ENCODE measurements at places on chromosomes 3 and 15. TPM values are rescaled to one million over a fixed set of nuclear protein-coding genes. Genes with fewer than 3 reads are reported as not detected.

- DNase-seq = no peak
These were observed 255.0 kb upstream of the ROPN1 start for GRCh38 chr3:124246949-124247348.

DNA sequence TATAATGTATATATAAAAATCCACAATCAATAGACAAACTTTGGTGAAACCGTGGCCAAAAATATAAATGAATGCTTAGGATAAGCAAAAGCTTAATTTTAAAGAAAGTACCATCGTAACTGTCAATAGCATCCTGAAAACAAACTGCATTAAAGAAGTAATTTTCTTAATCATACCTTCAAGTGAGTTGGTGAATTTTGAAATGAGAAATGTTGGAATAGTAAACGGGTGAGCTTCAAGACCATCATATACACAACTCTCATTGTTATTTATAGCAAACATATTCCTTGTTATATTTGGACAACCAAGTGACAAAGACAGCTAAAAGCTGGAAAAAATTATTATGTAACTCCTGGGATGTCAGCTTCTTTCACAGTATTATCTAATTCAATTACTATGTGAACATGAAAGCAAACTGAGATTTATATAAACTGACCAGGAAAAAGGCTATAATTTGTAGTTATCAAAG, 3.7 kb downstream of the DAZL start:
- no peak for DNase-seq

- DNase-seq = no peak
These were observed 6.1 kb upstream of the PCSK6 start for GRCh38 chr15:101495334-101496197.

DNA sequence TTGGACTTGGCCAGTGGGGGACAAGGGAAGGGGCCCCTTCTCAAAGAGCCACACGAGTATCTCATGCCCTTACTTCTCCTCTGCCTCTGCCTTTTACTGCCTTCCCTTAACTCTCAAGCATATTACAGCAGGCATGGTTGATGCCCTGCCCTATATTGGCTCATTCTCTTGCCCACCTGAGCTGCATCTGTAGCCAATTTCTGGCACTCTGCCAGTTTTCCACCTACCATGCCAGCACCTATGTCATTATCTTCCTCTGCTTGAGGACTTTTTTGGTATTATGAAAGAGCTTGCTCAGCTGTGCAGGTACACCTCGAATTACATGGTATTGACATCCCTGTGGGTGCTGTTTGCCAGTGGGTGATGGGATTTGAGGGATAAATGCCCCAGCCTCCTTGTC, 181.8 kb downstream of the OXSM start:
- DNase-seq = no peak

DNA sequence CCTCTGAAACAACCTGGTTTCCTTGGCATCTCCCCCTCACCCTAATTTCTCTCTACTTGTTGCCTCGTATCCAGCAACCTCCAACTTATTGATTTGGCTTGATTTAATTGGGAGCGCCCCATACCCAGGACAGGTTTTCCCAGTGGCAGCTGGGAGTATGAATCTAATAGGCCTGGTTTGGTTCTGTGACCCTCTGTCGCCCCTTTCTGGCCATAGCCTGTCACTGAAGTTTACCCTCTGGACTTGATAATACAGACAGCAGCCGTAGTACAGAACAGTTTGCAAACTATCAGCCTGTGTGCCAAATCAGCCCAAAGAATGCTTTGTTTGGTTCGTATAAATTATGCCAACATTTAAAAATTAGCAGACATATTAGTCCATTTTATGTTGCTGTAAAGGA, 525.1 kb upstream of the GOLIM4 start:
- DNase-seq = peak; percentile 64

DNA sequence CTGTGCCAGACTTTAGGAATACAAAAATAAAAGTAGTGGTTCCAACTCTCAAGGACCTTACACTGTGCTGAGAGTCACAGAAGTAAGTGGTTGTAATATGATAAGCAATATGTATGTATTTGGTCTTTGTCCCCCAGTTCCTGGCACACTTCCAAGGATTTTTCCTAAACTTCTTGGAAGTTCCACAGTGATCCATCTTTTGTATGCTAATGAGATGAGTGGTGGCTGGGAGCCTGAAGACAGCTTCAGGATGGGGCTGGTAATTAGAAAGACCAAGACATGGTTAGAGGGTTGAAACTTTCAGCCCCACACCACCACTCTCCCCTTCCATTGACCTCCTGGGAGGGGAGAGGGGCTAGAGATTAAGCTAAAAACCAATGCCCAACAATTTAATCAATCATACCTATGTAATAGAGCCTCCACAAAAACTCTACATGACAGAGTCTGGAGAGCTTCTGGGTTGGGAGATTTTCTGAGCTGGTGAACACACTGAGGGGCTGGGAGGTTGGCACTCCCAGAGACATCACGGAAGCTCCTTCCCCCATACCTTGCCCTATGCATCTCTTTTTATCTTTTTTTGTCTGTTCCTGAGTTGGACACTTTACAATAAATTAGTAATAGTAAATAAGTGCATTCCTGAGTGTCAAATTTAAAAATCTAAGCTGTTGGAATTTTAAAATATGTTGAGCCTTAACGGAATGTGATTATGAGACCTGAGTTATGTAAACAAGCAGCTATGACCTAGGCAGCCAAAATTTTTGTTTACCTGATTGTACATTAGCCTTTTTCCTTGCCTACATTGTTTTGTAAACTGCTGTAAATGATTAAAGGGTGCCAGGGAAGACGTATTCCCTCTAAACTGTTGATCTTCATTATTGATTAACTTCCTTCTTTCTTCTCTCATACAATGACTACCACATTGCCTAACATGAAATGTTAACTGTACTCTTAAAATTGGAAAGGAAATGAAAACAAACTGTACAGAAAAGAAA, 24.3 kb downstream of the CD200R1L start:
- DNase-seq = no peak

GRCh38 chr15:56763141-56763895, 30.0 kb upstream of the ZNF280D start:
- DNase-seq = no peak

- DNase-seq = no peak
These were observed 150.7 kb downstream of the TMCO5A start for GRCh38 chr15:38085114-38085513.

GRCh38 chr15:56760186-56760585, 26.9 kb upstream of the ZNF280D start:
- no peak for DNase-seq

DNA sequence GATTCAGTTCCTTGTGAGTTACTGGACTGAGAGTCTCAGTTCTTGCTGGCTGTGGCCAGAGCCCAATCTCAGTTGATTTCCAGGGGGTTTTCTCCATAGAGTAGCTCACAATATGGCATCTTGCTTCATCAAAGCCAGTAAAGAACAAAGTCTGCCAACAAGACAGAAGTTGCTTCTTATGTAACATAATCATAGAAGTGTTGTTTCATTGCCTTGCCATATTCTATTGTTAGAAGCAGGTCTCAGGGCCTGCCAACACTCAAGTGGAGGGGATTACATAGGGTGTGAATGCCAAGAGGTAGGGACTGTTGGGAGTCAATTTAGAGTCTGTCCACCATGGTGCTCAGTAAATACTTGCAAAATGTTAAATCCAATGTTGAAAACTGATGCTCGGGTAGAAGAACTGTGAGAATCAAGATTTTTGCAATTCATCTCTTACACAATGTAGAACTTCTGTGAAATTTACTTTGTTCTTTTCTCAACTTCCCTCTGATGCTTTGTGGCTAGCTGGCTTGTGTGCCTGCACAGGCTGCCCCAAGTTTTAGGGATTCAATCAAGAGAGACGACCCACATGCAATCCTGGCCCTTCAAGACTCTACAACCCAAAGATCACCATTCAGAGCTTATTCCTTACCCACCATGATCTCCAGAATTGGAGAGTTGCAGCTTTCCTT, 13.3 kb upstream of the PXYLP1 start:
- no peak for DNase-seq

- peak; percentile 74 for DNase-seq
These were observed 880 bp downstream of the NISCH start for GRCh38 chr3:52456169-52456799.

The RTP4 gene
- polyA plus RNA-seq = 0.38 TPM

The CSTA gene
- polyA plus RNA-seq = not detected

The TIGIT gene
- 0.15 TPM for polyA plus RNA-seq

The NPHP3 gene
- polyA plus RNA-seq = 36.5 TPM

The MYEF2 gene
- 148 TPM for polyA plus RNA-seq

The KNG1 gene
- polyA plus RNA-seq = 0.45 TPM

The PLSCR4 gene
- 37.0 TPM for polyA plus RNA-seq

Measured in spinal cord (tissue), 10 donors.